ENCODE measurements at places on chromosomes 4 and X.

DNA sequence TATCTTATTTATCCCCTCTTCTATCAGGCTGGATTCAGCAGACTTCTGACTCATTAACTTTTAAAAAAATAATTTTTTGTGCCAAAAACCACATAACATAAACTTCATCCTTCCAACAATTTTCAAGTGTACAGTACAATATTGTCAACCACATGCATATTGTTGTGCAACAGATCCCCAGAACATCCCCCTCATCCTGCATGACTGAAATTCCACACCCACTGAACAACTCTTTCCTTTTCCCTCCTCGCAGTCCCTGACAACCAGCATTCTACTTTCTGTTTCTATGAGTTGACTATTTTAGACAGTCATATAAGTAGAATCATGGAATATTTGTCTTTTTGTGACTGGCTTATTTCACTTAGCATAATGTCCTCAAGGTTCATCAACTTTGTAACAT is 2.2 kb upstream of the MID2 start:
- no peak for DNase-seq

- no peak for DNase-seq
Measured at GRCh38 chr4:187064033-187064432, 340.4 kb upstream of the FAT1 start.

GRCh38 chr4:22556495-22556894 is 40.6 kb upstream of the ADGRA3 start:
- no peak for DNase-seq

DNA sequence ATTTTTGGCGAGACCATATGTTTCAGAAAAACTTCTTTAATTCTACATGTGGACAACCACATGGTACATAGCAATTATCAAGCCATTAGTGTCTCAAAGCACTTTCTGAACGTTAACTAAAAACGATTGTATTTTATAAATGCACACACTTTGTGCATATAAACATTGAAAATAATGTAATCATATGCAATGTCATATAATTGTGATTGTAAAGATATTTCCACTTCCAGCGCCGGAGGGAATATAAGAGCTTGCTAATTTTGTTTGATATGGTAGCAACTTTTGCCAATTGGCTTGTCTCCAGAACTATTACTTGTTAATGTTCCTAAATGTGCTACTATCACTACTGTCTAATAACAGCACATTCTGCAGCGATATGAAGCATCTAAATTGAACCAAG is 162.3 kb upstream of the SMIM31 start:
- no peak for DNase-seq

DNA sequence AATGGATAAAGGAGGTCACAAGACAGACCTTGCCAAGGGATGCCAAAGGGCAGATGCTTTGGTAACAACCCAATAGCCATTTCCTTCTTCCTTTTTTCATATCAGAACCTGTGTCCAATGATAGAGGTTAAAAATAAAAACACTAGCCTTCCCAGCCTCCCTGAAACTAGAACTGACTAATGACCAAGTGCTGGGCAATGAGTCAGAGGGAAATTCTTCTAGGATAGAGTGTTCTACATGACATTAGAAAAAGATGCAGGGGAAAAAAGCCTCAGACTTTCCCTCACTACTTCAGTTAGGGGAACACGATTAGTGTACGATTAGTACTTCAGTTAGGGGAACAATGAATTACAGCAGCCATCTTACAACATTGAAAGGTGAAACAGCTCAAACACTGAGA is 29.3 kb upstream of the FAM47C start:
- no peak for DNase-seq

GRCh38 chr4:39062094-39062769 is at the start of gene KLHL5:
Gene KLHL5 (plus strand): TSS chr4:39062232. CDS start chr4:39062653, 421 bp downstream.
- DNase-seq = no peak

Data from activated T-helper 1 cell treated with anti-CD3 and anti-CD28 coated beads, Interleukin-2, amount 50 U/mL, for 16 hours (primary cell).